Activated T-cell treated with anti-CD3 and anti-CD28 coated beads, Interleukin-2, amount 50 U/mL, for 72 hours (primary cell): ENCODE measurements at places on chromosomes 6 and 20.

GRCh38 chr6:23031986-23032385, 462.6 kb downstream of the HDGFL1 start:
- H3K4me3 ChIP-seq: no peak overlapping the region
- no peak for DNase-seq
- no peaks in the 10 kb centered on the region for H3K4me1 ChIP-seq
- no peak overlapping the region for H3K27ac ChIP-seq

DNA sequence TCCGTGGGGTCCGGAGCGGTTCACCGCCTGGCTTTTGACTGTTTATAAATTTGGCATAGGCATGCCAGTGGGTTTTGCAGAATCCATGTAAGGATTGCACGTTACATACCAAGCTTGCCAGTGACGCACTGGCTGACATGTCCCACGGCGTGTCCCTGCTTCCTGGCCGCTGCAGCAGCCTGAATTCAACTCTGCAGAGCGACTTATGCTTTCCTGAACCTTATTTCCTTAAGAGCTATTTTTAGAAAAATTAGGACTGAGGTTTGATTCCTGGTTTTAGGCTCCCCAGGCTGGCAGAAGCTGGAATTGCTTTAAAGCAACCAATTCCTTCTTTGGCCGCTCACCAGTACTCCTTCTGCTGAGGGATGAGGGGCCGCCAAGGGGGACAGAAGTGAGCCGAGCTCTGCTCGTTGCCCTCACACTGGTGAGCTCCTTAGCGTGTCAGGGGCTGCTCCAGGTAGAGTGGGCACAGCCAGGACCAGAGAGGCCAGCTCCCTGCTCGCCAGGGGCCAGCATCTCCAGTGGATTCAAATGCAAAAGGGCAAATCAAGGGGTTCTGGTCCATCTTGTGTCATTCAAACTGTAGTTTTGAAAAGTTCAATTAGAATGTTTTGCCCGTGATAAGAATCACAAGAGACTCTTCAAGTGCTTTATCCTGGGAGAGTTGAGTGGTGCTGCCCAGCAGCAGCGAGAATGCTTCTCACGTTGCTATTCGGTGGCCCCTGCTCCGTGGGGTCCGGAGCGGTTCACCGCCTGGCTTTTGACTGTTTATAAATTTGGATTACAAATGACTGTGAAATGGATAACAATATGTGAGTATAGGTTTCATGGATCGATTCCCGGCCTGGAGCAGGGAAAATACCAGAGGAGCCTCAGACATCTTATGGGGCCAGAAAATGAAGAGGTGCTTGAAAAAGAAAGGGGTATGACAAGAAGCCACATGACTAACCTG, 17.5 kb upstream of the IRF4 start:
- DNase-seq: no peak
- H3K4me3 ChIP-seq: no peak overlapping the region

- H3K4me1 ChIP-seq: no peaks in the 10 kb centered on the region
- no peak for DNase-seq
- peaks cover 14% of the 10 kb centered on the region for H3K36me3 ChIP-seq
- no peaks in the 10 kb centered on the region for H3K27me3 ChIP-seq
- no peak overlapping the region for H3K4me3 ChIP-seq
These were observed 82.0 kb downstream of the SERAC1 start for GRCh38 chr6:158086054-158086503.

- H3K36me3 ChIP-seq: peaks cover 12% of the 10 kb centered on the region
- no peak overlapping the region for H3K4me3 ChIP-seq
- no peaks in the 10 kb centered on the region for H3K4me1 ChIP-seq
These were observed 144.7 kb downstream of the TASP1 start for GRCh38 chr20:13494019-13494418.

GRCh38 chr6:9711365-9711764, 703.5 kb downstream of the TFAP2A start:
- H3K27ac ChIP-seq: no peak overlapping the region
- H3K4me1 ChIP-seq: no peaks in the 10 kb centered on the region
- H3K27me3 ChIP-seq: no peaks in the 10 kb centered on the region
- no peak for DNase-seq

- H3K4me1 ChIP-seq: peaks cover 44% of the 10 kb centered on the region
- no peak for DNase-seq
- no peaks in the 10 kb centered on the region for H3K27me3 ChIP-seq
- H3K36me3 ChIP-seq: peaks cover 2% of the 10 kb centered on the region
- H3K27ac ChIP-seq: no peak overlapping the region
- H3K4me3 ChIP-seq: no peak overlapping the region
These were observed 19.4 kb downstream of the KCNK5 start for GRCh38 chr6:39209911-39210310.

DNA sequence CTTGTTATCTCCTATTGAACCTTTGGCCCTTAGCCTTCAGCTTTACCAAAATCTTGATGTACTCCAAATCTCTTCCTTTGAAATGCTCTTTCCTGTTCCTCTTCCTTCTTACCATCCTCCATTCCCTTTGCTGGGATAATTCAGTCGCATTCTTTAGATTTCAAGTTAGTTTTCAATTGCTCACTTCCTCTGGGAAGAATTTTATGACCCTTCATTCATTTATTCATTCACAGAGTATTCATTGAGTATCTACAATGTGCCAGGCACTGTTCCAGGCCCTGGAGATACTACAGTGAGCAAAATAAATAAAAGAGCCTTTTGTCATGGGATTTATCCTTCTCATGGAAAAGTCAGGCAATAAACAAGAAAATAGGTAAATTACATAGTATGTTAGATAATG, 548.2 kb upstream of the FLRT3 start:
- no peak overlapping the region for H3K4me3 ChIP-seq
- no peaks in the 10 kb centered on the region for H3K36me3 ChIP-seq
- no peak for DNase-seq
- no peaks in the 10 kb centered on the region for H3K27me3 ChIP-seq
- H3K4me1 ChIP-seq: no peaks in the 10 kb centered on the region

DNA sequence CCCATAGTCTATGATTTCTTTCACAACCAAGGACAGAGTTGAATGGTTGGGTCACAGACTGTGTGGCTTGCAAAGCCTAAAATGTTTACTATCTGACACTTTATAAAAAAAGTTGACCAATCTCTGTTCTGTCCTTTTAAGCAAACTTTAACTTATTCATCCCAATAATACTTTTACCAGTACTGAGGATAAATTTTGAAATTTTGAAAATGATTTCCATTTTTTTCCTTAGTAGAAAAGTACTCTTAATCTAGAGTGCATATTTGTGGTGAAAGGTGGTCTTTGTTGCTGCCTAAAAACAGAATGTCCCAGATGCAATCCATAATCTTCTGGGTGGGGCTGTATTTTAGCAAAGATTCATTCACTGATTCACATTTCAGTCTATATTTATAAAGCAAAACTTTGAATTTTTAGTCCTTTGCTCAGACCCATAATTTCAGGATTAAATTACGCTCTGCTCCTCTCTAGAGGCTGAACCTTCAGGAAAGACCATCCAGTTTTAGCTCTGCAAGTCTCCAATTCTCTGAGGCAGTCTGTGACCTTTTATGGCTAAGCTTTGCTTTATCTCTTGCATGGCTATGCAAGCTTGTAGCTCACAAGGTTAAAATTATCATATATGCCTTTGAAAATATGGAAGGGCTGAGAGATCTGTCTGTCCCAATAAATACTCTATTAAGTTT, 573.5 kb downstream of the COL12A1 start:
- no peaks in the 10 kb centered on the region for H3K4me1 ChIP-seq
- DNase-seq: no peak
- H3K36me3 ChIP-seq: no peaks in the 10 kb centered on the region
- H3K27ac ChIP-seq: no peak overlapping the region
- no peaks in the 10 kb centered on the region for H3K27me3 ChIP-seq

DNA sequence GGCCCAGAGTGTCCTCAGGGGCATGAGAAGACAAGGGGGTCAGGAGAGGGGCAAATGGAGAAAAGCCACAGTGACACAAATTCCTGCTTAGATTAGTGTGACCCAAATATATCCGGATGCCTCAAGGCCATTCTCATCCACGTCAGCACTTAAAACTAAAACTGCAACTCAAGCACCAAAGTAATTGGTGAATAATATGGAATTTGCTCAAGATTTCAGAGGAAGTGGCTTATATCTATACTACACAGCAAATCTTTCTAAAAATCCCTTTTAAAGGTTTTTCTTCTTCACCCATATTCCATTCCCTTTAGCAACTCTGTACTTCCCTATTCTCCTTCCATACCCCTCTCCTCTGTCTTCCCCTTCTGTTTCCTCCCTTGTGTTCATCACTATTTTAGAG, 15.2 kb downstream of the DEF6 start:
- H3K27ac ChIP-seq: peak overlapping the region; percentile 94
- H3K36me3 ChIP-seq: peaks cover 12% of the 10 kb centered on the region
- peak overlapping the region; percentile 75 for H3K4me3 ChIP-seq

GRCh38 chr6:154426997-154427396, 70.4 kb upstream of the IPCEF1 start:
- no peak overlapping the region for H3K27ac ChIP-seq
- H3K4me3 ChIP-seq: no peak overlapping the region
- DNase-seq: no peak
- no peaks in the 10 kb centered on the region for H3K4me1 ChIP-seq

GRCh38 chr6:135922746-135923145, 71.2 kb downstream of the PDE7B start:
- no peaks in the 10 kb centered on the region for H3K27me3 ChIP-seq
- H3K4me1 ChIP-seq: peaks cover 18% of the 10 kb centered on the region
- H3K27ac ChIP-seq: no peak overlapping the region
- H3K4me3 ChIP-seq: no peak overlapping the region
- no peaks in the 10 kb centered on the region for H3K36me3 ChIP-seq

GRCh38 chr6:101011186-101011585, 130.1 kb upstream of the ASCC3 start:
- no peaks in the 10 kb centered on the region for H3K27me3 ChIP-seq
- H3K4me1 ChIP-seq: peaks cover 26% of the 10 kb centered on the region
- H3K4me3 ChIP-seq: peak overlapping the region; percentile 18
- DNase-seq: no peak
- H3K27ac ChIP-seq: no peak overlapping the region

- peaks cover 8% of the 10 kb centered on the region for H3K4me1 ChIP-seq
- H3K36me3 ChIP-seq: no peaks in the 10 kb centered on the region
- H3K27ac ChIP-seq: no peak overlapping the region
- no peak overlapping the region for H3K4me3 ChIP-seq
- no peak for DNase-seq
These were observed 35.7 kb downstream of the RRBP1 start for GRCh38 chr20:17646209-17646960.
